Coronary artery (tissue), 2 donors: ENCODE measurements at places on chromosomes 5 and 9.

DNA sequence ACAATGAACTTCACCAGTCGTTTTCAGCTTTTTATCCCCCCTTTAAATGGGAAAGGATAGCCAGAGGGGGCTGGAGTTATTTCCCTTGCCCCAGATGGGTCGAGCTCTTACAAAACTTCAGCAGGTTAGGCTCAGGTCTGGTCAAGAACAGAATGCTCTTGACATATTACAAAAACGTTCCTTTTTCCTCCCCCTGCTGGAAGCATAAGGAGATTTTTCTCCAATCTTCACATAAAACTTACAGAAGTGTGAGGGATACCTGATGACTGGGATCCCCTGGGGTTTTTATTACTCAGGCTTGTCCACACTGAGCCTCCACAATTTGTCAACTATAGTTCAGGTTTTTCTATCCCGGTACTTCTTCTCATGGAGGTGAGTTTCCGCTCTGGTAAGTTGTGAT is 60.8 kb downstream of the CSF2 start:
- no peak for DNase-seq

GRCh38 chr9:112332674-112332976 is 794 bp downstream of the PTBP3 start:
- DNase-seq: no peak

DNA sequence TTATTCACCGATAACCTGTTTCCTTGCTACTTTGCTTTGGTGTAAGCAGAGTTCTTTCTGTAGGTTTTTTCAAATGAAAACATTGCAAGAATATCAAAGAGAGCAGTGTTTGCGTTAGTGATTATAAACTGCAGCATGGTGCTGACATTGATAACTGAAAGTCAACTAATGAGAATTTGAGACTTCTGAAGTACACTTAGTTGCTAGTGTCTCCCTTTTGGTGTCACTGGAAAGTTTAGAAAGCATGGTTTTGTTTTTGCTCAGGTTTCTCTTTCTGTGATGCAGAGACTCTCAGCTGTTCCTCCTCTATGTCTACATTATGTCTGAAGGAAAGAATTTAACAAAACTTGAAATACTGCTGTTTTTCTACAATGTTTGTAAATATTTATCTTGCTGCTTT is 80.2 kb upstream of the ZNF169 start:
- no peak for DNase-seq

GRCh38 chr5:74866596-74867162 is 492 bp upstream of the FAM169A start:
- DNase-seq: no peak

DNA sequence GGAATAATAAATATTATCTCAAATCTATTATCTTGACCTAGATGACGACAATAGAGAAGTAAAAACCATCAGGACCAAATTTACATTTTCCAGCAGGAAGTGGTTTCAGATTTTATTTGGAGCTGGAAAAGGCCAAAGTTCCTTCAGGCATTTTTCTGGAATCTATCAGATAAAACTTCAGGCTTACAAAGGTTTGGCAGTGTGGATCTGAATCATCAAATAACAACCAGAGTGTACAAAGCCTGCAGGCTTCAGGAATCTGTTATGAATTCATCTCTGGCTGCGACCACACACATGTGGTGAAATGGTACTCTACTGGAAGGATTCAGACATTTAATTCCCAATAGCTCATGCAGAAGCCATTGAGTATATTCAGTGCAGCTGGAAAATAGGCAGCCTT is 726.4 kb upstream of the GRAMD2B start:
- no peak for DNase-seq

DNA sequence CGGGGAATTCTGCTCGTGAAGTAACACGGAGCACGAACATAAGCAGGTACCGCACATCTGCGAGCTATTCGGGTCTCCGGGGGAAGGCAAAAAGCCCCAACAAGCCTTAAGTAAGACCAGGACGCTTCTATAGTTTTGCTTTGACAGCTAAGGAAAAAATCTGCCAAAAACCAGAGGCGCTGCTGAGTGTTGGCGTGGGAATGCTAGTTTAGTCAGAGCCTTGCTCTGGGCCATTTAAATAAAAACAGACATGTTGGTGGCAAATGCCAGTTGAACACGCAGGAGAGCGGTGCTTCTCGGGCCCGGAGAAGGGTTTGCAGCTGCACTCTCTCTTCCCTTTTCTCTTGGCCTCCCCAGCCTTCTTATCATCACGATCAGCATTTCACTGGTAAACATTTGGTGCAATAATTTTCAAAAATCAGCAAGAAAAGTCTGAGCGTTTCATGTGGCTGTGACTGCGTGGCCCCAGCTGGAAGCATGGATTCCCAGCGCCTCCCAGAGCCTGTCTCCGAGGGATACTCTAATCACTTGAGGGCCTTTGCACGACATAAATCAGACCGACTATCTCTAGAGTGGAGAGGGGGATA is 6.4 kb upstream of the NOTCH1 start:
- DNase-seq: no peak

GRCh38 chr5:41447650-41448510 is 62.5 kb downstream of the PLCXD3 start:
- no peak for DNase-seq

- DNase-seq: no peak
These were observed 1.8 kb upstream of the INIP start for GRCh38 chr9:112719696-112720095.

GRCh38 chr5:137669811-137670210 is 66.1 kb downstream of the KLHL3 start:
- DNase-seq: no peak

DNA sequence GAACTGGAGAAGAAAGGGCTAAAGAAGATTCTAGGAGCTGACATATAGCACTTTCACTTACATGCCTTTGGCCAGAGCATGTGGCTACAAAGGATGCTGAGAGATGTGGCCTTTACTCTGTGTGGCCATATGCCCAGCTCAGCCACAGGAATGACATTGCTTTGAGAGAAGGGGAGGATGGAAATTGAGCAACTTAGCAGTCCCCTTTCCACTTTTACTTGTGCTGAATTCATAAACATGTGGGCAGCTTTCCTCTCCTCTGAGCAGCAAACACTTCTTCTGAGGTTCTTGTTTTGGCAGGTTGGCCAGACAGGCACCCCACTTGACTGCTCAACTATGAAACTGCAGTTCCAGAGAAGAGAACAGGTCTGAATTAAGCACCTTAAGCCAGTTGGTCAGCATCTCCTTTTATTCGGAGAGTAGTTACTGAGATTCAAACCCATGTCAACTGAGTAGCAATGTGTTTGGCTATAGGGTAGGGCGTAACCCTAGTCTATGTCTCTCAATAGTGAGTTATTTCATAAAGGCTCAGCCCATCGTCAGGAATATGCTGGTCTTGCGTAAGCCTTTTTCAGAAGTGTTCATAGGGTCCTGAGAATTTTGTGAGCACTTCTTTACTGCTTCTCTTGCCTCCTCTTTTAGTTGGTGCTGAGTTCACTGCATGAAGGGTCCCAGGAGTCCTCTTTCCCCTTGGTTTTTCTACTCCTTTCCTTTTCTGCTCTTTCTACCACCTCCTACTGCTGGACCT is 134.5 kb downstream of the PALM2AKAP2 start:
- no peak for DNase-seq

- no peak for DNase-seq
These were observed 19.8 kb downstream of the NACC2 start for GRCh38 chr9:136075134-136075841.

GRCh38 chr5:119341452-119342349 is 14.1 kb upstream of the TNFAIP8 start:
- no peak for DNase-seq

GRCh38 chr9:68793605-68794343 is 88.7 kb downstream of the PIP5K1B start:
- no peak for DNase-seq

- no peak for DNase-seq
These were observed 1.1 kb downstream of the DIAPH1 start for GRCh38 chr5:141617682-141618029.

DNA sequence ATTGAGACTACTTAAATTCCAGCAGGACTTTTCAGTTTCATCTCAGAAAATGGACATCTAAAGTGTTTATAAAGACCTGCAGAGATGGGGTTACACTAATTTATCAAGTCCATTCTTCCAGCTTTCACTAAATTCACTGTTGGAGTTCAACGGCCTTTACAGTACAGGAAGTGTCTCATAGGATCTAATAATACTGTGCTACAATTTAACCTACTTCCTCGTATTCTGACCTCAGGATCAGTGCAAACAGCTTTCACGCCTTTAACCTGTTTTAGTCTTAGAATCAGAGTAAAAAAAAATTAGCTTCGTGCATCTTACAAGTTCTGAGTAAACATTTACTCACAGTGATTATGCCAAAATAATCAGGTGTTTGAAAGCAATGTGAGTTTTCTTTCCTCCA is 632.6 kb upstream of the DMAC1 start:
- DNase-seq: no peak

GRCh38 chr9:98547606-98548005 is 161.1 kb downstream of the GABBR2 start:
- no peak for DNase-seq

DNA sequence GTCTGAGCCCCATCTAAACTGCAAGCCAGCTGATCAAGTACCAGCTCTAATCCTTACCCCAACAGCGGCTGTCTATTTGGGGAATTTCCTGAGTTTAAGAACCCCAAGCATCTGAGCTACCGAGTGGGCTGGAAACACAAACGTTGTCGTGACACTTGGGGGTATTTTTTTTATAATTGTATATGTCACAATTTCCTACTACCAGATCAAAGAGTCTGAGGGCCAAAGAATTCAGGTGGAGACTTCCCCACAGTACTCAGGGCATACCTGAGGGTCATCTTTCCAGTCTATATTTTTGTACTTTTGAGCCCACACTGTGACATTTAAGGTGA is 42.8 kb downstream of the PTTG1 start:
- DNase-seq: no peak
